ENCODE measurements at places on chromosomes 4 and X.

DNA sequence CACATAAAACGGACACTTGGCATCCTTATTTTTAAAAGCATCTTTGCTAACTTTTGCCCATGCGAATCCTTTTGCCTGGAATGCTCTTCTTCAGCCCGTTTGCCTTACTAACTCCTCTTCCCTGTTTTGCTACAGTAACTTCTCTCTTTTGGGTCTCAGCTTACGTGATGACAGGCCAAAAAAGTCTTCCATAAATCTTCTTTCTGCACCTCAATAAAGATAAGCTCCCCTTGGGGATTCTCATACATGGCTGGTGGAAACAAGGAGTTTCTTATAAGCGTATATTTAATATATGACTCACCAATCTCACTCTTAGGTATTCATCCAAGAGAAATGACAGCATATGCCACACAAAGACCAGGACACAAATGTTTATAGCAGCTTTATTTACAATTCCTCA lies 192.7 kb downstream of the RCHY1 start:
- no peak for DNase-seq

GRCh38 chrX:39874202-39874816 lies 223.4 kb downstream of the BCOR start:
- no peak for DNase-seq

DNA sequence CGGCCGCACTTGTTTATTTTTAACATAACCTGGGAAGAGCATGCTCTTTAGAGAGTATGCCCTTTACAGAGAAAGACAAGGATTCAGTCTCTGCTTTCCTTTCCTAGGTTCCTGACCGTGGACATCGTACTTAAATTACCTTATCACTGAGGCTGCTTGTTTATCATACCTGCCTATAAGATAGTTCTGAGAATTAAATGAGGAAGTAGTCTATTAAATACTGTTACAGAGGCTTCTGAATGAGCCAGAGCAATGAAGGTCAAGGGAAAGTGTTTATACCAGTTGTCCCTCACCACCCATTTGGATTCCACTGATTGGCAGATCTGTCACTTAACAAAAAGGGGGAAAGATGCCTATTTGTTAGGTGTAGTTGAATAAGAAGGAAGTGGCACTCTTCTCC lies 10.0 kb downstream of the TXLNG start:
- DNase-seq: no peak

GRCh38 chrX:37651921-37652452 lies 33.6 kb upstream of the XK start:
- DNase-seq: no peak

- no peak for DNase-seq
Observed at GRCh38 chr4:184939978-184940377, 78.3 kb upstream of the HELT start.

- no peak for DNase-seq
Observed at GRCh38 chrX:95860127-95860526, 824.5 kb upstream of the DIAPH2 start.

DNA sequence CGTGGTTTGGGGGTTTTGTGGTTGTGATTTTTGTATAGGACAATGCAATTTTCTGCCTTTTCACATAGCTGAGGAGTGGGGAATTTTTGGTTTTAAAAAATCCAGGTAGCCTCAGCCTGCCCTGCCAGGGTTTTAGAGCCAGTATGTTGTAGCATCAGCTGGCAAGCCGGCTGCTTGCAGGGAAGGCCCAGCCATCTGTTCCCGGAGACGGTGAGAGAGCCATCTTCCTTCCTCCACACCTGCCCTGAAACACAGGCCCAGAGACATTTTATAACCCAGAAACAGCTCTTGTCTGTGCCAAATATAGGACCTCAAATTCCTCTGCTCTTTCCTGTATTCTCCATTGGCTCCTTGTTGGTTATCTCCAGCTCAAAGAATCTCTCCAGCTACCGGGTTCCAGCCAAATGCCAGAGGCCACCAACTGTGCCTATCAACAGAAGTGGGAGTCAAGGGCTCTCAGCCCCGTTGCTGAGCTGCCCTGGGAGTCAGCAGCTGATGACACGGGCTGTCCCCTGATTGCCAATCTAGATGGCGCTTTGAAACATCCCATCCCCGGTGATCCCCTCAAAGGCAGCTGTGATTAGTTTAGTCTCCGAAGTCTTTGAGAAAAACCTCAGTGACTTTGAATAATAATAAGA lies 595.2 kb downstream of the MID1IP1 start:
- DNase-seq: no peak

DNA sequence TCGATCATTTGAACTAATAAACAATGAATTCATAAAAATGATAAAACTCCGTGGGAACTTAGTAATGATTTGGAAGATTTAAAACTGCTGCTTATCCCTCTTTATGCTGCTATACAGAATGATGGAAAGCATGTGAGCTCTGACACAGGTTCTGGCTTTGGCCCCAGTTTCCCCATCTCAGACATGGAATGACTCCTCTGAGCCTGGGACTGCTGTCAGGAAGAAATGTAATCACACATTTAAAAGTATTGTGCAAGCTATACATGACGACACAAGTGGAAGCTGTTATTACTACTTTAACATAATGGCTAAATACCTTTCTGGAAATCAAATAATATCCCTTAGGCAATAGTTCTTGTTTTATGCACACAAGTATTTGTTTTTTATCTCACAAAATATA lies 161.7 kb downstream of the DCHS2 start:
- DNase-seq: no peak

DNA sequence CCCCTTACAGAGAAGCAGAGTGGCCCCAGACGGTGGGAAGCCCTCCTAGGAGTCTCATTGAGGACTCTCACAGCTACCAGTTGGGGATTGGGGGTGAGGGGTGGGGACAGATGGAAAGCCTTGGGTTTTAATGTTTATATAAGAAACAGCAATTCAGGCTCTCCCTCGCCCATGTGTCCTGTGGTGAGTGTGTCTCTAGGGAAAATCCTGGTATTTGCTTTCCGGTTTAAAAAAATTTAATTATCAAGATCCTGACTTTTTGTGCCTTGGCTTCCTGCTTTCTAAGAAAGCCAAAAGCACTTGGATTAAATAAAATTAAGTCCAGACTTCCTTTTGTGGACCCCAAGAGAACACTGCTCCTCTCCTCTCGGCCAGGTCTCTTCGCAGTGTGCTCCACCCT lies 93.8 kb downstream of the SOWAHB start:
- no peak for DNase-seq

DNA sequence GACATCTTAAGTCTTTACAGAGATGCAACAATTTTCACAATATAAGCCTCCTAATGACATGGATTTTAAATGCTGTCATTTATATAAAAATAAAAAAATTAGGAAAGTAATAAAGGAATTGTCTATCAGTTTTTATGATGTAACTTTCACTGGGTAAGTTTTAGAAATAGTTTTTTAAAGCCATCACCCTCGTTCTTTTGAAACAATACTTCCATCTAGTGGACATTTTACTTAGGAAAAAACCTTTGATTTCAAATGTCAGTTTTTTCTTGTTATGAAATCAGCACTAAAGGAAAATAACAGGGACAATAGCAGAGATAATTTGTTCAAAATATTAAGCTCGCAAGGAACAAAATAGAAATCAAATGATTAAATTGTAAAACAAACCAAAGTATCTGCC lies 24.3 kb upstream of the NDNF start:
- no peak for DNase-seq
